ENCODE measurements at places on chromosomes 3 and 15. TPM values are rescaled to one million over a fixed set of nuclear protein-coding genes. Genes with fewer than 3 reads are reported as not detected.
A peak's percentile ranks its signal among the peaks of the same experiment; 100 is the strongest.

RCCD1 gene
- total RNA-seq: 20.6 TPM

DNAH12 gene
- not detected for total RNA-seq

CD200R1L gene
- total RNA-seq: not detected

GRCh38 chr3:113825090-113825489, 13.5 kb upstream of the GRAMD1C start:
- no peak for DNase-seq
- no peak overlapping the region for H3K4me3 ChIP-seq
- H3K27ac ChIP-seq: no peak overlapping the region
- H3K27me3 ChIP-seq: no peaks in the 10 kb centered on the region

DNA sequence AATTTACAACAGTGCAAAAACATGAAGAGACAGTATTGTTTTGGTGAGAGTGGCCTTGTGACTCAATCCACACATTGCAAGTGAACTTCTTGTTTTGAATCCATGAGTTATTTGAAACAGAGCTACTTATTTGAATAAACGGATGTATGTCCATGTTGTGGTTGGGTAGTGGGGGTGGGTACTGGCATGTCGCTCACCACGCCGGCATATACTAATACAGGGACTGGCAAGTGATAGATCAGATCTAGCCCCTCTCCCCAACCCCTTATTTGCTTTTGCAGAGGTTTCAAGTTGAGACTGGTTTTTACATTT, 83.8 kb downstream of the EDEM1 start:
- H3K4me1 ChIP-seq: no peaks in the 10 kb centered on the region
- H3K36me3 ChIP-seq: no peaks in the 10 kb centered on the region
- H3K27ac ChIP-seq: no peak overlapping the region
- no peak overlapping the region for H3K4me3 ChIP-seq
- no peak for DNase-seq
- H3K27me3 ChIP-seq: no peaks in the 10 kb centered on the region

DNA sequence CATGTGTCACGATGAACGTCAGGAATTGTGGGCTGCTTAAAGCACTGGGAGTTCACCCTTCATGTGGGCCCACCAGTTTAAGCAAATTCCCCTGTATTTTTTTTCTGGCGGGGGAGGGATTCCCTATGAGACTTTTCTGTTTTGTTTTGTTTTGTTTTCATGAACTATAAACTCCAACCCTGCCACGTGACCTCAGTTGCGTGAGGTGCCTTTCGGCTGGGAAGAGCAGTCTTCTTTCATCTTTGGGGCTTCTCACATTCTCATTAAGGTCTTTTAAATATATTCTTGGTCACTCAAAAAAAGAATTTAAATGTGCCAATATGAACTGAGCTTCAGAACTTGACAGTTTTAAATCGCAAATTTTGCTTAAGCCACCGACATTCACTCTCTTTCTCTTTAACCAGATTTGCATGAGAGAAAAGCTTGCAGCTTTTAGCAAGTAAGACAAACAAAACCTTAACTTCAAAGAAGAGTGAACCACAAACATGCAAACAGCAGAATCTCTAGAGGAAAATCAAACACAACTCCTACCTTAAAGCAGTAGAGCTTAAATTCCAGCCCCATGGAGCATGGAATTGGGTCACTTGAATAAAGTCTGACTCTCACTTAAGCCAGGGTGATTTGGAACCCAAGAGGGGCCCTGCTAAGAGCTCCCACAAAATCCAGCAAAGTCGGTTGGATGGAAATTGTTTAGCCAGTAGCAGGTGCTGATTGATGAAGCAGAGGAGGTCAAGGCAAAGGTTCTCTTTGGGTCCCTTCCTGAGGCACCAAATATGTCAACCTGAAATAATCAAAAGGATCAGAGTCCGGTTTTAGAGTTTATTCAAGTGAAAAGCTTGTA, 699.8 kb upstream of the GBE1 start:
- DNase-seq: no peak
- no peaks in the 10 kb centered on the region for H3K27me3 ChIP-seq
- H3K36me3 ChIP-seq: no peaks in the 10 kb centered on the region
- no peak overlapping the region for H3K27ac ChIP-seq
- no peaks in the 10 kb centered on the region for H3K4me1 ChIP-seq

DNA sequence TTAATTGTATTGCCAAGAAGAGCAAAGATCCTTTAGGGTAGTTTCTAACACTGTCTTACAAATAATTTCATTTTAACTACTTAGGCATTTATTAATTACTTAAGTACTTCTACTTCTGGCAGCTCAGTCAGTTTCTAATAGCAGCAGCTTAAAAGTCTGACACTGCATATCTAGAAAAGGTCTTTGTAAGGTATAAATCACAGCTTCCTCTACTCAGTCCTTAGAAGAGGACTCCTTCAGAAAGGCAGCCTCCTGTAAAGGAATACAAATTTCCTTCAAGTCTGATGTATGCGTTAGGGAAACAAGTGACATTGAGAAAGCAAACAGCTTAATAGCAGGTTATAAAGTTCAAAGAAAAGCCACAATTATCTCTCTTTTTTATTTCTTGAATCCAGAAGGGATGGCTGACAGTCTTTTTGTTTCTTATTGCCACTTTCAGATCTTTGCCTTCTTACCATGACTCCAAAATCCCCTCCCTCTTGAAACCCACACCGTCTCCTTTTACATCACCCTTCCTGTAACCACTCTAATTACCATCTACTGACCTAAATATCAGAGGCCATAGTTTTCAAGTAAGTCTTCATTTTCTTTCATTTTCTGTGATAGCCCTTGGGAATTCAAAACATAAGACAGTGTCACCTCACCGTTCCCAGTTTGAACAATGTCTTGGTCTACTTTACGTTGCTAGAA, 109.5 kb downstream of the CGGBP1 start:
- H3K4me1 ChIP-seq: no peaks in the 10 kb centered on the region
- H3K4me3 ChIP-seq: no peak overlapping the region
- no peak overlapping the region for H3K27ac ChIP-seq
- no peaks in the 10 kb centered on the region for H3K27me3 ChIP-seq

GRCh38 chr15:65189102-65189740, 4.1 kb upstream of the CLPX start:
- no peaks in the 10 kb centered on the region for H3K4me1 ChIP-seq
- H3K36me3 ChIP-seq: no peaks in the 10 kb centered on the region
- no peak overlapping the region for H3K27ac ChIP-seq
- no peak overlapping the region for H3K4me3 ChIP-seq
- no peaks in the 10 kb centered on the region for H3K27me3 ChIP-seq
- DNase-seq: peak; percentile 59
